Left renal cortex interstitium (tissue), 4 donors: ENCODE measurements at places on chromosomes 1 and 21.

- no peak for DNase-seq
Measured at GRCh38 chr1:151537112-151537511, 3.0 kb upstream of the TUFT1 start.

GRCh38 chr1:220684890-220685289 is 5.3 kb upstream of the C1orf115 start:
- DNase-seq, result no peak

GRCh38 chr1:1889090-1889750 is 1.7 kb downstream of the GNB1 start:
- DNase-seq, result no peak

- DNase-seq, result no peak
Measured at GRCh38 chr21:34761758-34762330, 93.0 kb downstream of the CLIC6 start.

- no peak for DNase-seq
Measured at GRCh38 chr21:26079366-26079765, 91.2 kb downstream of the APP start.

DNA sequence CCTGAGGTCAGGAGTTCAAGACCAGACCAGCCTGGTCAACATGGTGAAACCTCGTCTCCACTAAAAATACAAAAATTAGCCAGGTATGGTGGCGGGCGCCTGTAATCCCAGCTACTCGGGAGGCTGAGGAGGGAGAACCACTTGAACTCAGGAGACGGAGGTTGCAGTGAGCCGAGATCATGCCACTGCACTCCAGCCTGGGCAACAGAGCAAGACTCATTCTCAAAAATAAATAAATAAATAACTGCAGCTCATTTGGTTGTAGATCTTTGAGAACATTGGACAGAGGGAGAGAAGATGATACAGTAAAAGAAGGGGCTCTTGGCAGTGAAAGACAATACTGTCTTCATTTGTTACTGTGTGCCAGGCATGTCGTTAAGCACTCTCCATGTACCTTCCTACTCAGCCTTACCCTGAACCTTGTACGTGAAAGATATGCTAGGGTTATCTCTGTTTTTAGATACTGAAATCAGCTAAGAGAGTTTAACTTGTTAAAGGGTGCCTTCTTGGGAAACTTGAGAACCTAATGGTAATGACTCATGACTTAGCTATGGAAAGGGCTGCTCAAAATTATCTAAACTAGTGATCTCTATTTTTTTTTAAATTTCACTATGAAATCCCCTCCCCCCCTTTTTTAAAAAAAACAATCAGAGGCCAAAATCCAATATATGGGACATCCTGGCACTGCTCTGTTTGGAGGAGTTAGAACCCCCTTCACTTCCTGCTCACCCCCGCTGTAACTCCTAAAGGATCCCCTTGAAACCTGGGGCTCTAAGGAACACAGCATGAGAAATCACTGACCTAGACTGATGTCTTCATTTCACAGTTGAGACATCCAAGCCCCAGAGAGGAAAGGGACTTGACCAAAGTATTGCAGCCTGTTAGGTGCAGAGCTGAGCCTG is 6.8 kb upstream of the KPNA6 start:
- no peak for DNase-seq

- no peak for DNase-seq
Measured at GRCh38 chr1:200150721-200151120, 123.2 kb downstream of the NR5A2 start.

DNA sequence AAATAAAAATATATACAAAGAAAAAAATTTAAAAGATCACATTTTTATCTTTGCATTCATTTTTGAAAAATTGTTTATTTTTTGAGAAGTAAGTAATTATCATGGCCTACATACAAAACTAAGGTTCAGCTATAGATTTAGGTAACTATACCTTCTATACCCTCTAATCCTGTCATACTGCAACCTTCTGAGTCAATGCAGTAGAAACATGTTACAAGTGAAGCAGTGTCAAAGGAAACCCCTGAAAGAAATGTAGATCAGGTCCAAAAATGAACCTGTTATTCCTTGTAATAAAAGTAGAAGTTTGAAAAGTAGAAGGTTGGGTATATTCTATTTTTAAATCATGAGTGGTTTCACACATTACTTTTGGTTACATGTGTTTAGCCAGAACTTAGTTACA is 51.3 kb downstream of the PTGS2 start:
- no peak for DNase-seq

GRCh38 chr1:24118410-24119242 is 6.7 kb upstream of the MYOM3 start:
- DNase-seq, result no peak

- DNase-seq, result no peak
Measured at GRCh38 chr1:111789666-111790316, 34.1 kb downstream of the DDX20 start.

- no peak for DNase-seq
Measured at GRCh38 chr1:45032837-45033236, 20.8 kb downstream of the UROD start.

DNA sequence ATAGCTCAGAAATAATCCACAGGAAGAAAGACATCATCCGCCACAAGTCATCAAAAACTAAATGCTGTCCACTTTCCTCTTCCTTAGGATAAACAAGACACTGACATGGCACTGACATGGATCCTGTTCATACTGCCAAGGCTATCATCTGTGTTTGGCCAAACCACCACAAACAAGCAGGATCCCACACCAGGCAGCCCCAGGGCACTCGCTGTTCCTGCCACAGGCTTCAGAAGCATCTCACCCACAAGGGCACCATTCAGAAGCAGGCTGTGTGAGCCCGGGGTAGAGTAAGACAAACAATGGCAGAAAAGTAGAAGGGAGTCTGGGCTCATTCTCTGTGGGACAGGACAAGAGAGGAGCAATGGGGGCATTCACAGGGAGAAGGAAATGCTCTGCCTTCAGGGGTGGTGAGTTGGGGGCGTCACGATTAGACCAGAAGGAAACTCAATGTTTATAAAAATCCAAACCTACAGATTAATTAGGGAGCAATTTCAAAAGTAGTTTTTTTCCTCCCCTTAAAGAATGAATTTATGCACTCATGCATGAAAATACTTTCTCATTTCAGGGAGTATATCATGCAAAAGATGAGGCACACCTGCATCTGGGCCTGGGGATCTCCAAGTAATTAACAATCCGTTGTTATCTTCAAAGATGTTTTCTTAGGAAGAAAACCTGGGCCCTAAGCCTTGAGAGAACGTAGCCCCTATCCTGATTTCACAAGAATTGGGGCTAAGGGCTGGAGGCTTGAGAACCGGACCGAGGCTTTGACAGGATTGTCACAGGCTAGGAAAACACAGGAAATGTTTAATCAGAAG is 43.3 kb upstream of the ATP1A1 start:
- no peak for DNase-seq

DNA sequence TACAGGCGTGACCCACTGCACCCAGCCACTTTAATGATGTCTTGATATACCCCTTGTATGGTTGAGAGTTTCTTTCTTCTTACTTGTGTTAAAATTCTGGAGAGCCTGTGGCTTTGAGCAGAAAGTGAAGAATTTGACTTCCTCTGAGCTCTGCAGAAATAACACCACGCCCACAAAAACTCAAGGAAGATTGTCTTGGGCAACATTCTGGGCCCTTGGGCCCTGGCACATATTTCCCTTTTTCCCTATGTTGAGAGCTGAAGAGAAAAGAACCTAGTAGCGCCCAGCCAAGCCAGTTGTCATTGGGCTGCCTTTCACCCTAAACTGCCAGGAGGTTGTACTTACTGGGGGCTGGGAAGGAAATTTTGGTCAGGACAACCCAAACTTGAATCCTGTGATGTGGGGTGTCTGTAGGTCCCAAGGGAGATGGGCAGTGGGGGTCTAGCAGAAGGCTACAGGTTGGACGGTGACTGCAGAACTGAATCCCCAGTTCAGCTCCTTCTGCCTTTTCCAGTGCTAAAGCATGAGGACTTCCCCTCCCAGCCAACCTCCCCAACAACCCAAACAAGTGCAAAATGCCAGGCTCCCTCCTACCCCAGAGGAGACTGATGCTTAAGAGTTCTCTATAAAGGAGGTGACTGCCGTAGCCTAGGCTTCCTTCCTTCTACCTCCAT is 11.7 kb upstream of the SNAPIN start:
- no peak for DNase-seq

DNA sequence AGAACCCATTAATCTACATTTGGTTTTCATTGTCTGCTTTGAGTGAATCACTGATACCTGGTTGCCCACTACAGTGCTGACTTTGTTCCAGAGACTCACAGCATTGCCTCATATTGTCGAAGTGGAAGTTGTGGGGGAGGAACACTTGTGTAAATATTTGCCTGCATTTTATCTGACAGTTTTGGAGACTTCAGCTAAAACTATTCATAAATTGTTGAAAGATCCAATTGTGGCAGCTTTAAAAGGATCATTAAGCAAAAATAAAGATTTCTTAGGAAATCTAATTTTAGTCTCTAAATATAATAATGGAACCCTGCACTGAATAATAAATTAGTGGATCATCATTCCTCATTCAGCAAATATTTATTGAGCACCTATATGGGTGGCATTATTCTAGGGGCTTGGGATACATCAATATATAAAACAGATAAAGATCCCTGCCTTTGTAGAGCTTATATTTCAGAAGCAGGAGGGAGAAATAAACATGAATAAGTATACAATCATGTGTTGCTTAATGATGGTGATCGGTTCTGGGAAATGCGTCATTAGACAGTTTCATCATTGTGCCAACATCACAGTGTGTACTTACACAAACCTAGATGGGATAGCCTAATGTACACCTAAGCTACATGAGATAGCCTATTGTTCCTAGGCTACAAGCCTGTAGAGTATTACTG is 73.5 kb downstream of the OSBPL9 start:
- no peak for DNase-seq

- DNase-seq, result no peak
Measured at GRCh38 chr1:242093116-242093515, 94.2 kb upstream of the MAP1LC3C start.

GRCh38 chr1:90486134-90486824 is 230.8 kb downstream of the BARHL2 start:
- no peak for DNase-seq

DNA sequence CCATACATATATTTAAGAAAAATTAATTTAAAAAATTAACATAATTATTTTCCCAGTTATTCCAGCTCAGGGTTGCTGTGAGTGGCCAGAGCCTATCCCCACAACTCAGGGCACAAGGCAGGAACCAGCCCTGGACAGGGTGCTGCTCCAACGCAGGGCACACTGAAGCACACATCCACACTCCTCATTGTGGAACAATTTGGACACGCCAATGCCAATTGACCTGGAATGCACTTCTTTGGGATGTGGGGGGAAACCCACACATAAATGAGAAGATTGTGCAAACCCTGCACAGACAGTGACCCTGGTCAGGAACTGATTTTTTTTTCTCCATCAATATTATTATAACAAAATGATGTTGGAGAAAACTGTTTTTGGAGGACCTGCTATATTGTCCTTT is 23.4 kb downstream of the SAMSN1 start:
- no peak for DNase-seq

DNA sequence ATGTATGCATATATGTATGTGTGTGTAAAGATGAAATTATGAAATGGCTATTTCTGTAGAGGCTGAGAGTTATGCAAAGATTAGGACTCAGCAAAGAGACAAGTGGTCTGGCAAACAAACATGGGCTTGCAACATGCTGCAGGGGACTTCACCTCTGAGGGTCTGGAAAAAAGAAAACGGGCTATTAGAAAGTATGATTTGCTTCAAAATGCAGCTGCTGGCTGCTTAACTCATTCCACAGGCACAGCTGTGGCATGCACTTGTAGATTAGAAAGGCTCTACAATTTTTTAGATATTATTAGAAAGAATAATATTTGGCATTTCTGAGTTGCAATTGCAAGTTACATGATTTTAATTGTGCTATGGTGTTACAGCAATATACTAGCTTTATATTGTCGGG is 90.4 kb downstream of the ADAMTS1 start:
- DNase-seq, result no peak

GRCh38 chr1:76764638-76765454 is 102.4 kb upstream of the ST6GALNAC5 start:
- DNase-seq, result no peak

GRCh38 chr1:1039145-1039910 is 19.4 kb downstream of the AGRN start:
- no peak for DNase-seq

GRCh38 chr21:25573409-25574206 is 33.7 kb downstream of the MRPL39 start:
- no peak for DNase-seq

DNA sequence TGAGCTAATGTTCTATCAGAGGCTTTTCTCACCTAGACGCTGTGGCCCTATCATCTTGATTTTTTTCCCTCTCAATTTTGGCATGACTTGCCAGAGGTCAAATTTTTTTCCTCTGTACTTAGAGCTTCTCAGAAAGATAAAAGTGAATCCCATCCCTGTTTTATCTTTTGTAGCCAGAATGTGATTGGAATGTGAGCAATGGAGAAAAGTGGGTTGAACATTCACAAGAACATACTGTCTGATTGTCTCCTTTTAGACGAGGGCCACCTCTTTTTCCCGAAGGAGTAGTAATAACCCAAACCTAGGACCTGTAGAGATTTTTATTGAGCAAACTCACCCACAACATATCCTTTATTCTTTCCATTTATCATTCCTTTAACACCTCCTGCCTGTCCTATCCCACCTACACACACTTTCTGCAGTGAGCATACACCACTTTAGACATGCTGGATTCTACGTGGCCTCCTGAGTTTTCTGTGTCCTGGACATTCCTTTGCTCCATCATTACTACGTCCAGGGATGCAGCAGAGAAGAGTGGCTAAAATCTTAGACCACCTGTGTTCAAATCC is 15.9 kb downstream of the S100A10 start:
- DNase-seq, result no peak

- no peak for DNase-seq
Measured at GRCh38 chr1:42348498-42348897, 13.5 kb upstream of the FOXJ3 start.

GRCh38 chr1:158961178-158961577 is 29.8 kb downstream of the PYHIN1 start:
- no peak for DNase-seq

- DNase-seq, result no peak
Measured at GRCh38 chr1:226629210-226629895, 80.8 kb downstream of the STUM start.

GRCh38 chr1:219790834-219791615 is 137.3 kb downstream of the SLC30A10 start:
- no peak for DNase-seq

DNA sequence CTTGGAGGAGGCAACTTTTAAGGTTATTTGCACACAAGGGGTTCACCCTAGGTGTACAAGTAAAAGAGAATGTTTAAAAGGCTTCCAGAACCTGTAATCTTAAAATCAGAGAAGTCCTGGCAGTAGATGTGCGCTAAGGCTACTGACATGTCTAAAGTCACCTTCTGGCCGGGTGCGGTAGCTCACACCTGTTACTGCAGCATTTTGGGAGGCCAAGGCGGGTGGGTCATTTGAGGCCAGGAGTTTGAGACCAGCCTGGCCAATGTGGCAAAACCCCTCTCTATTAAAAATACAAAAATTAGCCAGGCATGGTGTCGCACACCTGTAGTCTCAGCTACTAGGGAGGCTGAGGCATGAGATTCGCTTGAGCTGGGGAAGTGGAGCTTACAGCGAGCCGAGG is 20.3 kb upstream of the DEGS1 start:
- DNase-seq, result no peak

- no peak for DNase-seq
Measured at GRCh38 chr1:161068306-161069234, 1.1 kb downstream of the ARHGAP30 start.

GRCh38 chr21:32306021-32306780 is 7.5 kb downstream of the MRAP start:
- DNase-seq, result no peak

GRCh38 chr1:47867438-47868347 is 129.5 kb downstream of the TRABD2B start:
- no peak for DNase-seq
